ENCODE measurements at places on chromosomes 1 and 21.

DNA sequence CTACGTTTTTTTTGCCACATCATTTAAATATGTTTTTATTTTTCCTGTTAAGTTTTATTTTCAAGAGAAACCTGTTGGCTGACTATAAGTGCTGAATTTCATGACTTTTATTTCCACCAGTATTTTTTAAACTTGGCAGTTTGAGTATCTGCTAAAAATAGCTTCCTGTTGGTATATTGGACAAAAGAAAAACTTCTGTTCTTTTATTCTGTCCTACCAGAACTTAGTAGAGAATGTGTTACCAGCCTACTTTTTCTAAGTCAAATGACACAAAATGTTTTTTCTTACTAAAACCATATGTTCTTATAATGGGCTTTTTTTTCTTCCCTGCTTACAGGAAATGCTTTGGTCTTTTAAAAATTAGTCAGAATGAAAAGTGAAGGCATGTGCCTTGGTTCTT is 7.6 kb downstream of the DR1 start:
- DNase-seq, result no peak

DNA sequence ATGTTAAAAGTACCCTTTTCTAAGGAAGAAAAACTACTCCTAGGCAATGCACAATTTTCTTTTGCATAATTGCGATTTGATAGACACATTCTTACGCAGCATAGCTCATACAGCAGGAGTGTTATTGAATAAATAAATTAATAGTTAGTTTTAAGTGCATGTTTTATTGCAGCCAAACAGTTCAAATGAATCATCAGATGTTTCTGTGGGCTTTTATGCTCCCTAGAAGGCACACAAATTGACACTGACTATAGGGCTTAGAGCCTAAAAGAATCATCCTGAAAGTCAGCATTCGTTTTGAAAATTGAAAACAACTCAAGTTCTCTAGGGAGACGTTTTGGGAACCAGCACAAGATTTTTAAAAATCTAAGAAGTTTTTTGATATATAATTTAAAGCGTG is 411.9 kb downstream of the HLX start:
- DNase-seq, result no peak

DNA sequence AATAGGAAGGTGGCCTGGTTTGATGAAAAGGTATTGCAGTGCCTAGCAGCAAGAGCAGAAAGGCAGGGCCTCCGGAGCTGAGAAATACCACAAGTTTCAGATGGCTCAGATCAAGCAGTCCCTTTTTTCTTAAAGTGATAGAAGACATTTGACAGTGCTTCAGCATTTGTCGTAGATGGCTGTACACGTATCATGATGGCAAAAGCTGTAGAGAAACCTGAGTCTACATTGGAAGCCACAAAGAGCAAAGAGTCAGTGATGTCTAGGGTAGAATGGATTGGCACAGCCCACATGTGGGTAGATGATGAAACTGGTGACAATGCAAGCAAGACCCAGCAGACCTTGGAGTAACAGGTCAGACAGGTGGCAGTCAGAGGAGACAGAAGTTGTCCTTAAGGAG is 101.3 kb upstream of the ARTN start:
- DNase-seq, result no peak

- DNase-seq, result no peak
Observed at GRCh38 chr1:92915547-92915946, 45.7 kb downstream of the DIPK1A start.

GRCh38 chr1:26724926-26725325 is 29.1 kb downstream of the ARID1A start:
- DNase-seq, result no peak

- DNase-seq, result no peak
Observed at GRCh38 chr21:39066829-39067780, 116.1 kb downstream of the PSMG1 start.

- DNase-seq, result no peak
Observed at GRCh38 chr1:153415850-153416570, at the start of gene S100A7A. S100A7A (plus strand) TSS chr1:153416520; CDS start chr1:153418083, 1,563 bp downstream.

- no peak for DNase-seq
Observed at GRCh38 chr1:150513351-150513791, 2.2 kb upstream of the FALEC start.

GRCh38 chr1:115865704-115866380 is 24.9 kb upstream of the NHLH2 start:
- DNase-seq, result no peak

DNA sequence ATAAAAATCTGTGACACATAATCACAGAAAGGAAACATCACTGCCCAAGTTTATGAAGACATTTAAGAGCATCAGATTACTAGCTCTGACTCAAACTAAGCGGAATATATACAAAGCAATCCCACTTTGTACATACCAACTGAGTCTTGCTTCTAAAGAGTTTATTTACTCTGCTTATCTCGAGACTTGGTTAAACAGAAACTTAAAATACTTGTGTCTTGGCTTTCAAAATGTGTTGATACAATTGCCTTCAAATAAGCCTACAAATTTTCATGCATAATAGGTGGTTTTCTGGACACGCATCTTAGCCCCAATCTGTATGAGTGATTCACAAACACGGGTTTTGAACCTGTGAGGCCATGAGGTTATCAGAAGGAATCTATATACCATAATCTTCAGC is 21.0 kb downstream of the CD160 start:
- no peak for DNase-seq

GRCh38 chr1:229848752-229849677 is 218.0 kb upstream of the GALNT2 start:
- no peak for DNase-seq

DNA sequence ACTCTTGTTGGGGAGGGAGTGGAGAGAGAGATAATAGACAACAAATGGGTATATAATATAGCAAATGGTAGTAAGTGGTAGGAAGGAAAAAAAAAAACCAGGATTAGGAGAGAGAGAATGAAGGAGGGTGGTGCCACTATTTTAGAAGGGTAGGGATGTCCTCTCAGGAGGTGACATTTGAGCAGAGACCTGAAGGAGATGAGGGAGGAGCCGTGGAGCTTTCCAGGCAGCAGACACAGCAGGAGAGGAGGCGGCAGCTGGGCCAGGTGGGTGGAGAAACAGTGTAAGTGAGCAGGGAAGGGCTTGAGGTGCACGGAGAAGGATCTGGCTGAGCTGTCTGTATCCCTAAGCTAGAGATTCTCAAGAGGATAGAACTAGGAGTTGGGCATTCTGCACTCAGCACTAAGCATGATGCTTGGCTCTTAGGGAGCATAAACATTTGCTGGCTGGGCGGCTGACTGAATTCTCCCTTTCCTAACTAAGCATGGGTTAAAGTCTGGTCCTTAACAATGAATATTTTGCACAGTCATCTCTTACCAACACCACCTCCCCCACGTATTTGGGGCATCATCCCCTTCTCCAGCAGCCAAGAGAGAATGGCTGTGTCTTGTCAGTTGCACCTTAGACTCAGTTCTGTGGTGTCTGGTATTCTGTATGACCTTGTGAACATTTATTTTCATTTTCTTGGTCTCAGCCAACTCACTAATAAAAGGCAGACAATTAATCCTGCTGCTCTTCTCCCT is 27.6 kb upstream of the SARS1 start:
- no peak for DNase-seq

- no peak for DNase-seq
Observed at GRCh38 chr1:230079199-230080024, 12.4 kb downstream of the GALNT2 start.

DNA sequence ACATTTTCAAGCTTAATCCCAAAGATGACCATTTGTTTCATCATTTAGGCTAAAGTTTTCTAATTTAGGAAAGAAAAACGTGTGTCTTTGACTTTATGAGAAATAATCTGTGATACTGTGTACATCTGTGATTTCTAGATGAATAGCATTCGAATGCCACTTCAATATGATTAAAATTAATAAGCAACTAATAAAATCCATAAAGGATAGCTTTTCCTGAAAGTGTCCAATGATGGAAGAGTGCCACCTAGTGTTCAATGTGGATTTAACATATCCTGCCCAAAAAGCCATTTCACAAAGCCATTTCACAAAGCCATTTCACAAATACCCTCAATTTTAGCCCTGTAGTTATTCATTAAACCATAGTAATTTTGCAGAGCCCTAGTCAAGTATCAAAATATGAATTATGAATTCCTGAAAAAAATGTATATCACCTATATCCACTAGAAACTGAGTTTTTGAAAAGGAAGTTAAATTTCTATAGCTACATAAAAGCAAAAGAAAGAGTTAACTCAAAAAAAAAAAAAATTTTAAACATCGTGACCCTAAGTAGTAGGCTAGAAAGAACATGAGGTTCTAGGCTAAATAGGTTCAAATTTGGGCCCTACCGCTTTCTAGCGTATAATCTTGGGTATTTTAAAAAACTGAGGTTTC is 19.1 kb downstream of the NME7 start:
- no peak for DNase-seq

DNA sequence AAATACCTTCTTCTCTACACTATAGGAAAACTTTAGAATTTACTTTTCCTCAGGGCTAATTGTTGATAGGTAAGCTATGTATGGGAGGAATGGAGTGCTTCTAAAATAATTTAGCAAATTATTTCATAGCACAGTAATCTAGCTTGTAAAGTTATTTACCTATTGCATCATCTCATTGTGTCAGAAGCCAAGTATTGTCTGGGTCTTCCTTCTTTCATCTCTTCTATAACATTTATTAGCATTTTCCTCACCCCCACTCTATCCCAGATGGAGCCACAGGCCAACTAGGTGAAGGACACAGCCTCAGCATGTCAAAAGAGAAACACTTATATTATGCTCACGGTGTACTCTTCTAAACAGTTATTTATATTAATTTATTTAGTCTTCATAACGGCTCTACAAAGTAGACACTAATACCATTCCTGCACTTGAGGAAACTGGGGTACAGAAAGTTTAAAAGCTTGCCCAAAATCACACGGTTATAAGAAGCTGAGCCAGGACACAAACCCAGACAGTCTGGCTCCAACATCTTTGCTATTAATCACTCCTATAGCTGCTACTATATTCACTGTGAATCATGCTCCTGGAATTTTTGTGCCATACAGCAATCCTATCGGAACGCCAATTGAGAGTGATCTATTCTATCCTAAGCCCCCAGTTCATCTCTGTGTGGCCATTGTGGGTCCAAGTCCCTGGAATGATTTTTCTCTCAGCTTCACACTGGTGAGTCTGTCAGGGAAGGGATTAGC is 43.1 kb downstream of the OR10J5 start:
- DNase-seq, result no peak

DNA sequence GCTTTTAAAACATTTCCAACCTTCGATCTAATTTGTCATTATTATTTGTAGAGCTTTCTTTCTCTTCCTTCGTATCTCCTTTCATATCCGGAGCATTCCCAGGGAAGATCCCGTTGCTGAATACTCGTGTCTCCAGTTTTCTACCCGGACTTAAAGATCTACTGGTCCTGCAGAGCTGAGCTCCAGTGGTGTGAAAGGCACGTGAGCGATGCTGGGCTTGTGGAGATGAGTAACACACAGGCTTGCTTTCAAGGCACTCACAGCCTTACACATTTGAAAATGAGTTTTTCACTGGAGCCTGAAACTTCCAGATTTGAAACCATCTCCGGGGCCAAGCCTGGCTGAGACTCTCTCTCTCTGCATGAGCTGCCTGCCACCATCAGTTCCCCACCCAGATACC is 428.3 kb downstream of the KIF26B start:
- no peak for DNase-seq
